Neural crest cell (in vitro differentiated cells): ENCODE measurements at places on chromosomes 7 and 10. TPM values are rescaled to one million over a fixed set of nuclear protein-coding genes. Genes with fewer than 3 reads are reported as not detected.

GRCh38 chr7:95317546-95317945 is 6.8 kb downstream of the PON1 start:
- H3K27ac ChIP-seq, result no peak overlapping the region
- no peaks in the 10 kb centered on the region for H3K36me3 ChIP-seq
- no peaks in the 10 kb centered on the region for H3K27me3 ChIP-seq
- no peak for DNase-seq
- no peaks in the 10 kb centered on the region for H3K4me1 ChIP-seq

GRCh38 chr7:40418448-40418847 is 283.6 kb downstream of the SUGCT start:
- H3K4me1 ChIP-seq, result no peaks in the 10 kb centered on the region
- H3K27ac ChIP-seq, result no peak overlapping the region
- H3K27me3 ChIP-seq, result no peaks in the 10 kb centered on the region
- no peak for DNase-seq
- no peaks in the 10 kb centered on the region for H3K36me3 ChIP-seq

DNA sequence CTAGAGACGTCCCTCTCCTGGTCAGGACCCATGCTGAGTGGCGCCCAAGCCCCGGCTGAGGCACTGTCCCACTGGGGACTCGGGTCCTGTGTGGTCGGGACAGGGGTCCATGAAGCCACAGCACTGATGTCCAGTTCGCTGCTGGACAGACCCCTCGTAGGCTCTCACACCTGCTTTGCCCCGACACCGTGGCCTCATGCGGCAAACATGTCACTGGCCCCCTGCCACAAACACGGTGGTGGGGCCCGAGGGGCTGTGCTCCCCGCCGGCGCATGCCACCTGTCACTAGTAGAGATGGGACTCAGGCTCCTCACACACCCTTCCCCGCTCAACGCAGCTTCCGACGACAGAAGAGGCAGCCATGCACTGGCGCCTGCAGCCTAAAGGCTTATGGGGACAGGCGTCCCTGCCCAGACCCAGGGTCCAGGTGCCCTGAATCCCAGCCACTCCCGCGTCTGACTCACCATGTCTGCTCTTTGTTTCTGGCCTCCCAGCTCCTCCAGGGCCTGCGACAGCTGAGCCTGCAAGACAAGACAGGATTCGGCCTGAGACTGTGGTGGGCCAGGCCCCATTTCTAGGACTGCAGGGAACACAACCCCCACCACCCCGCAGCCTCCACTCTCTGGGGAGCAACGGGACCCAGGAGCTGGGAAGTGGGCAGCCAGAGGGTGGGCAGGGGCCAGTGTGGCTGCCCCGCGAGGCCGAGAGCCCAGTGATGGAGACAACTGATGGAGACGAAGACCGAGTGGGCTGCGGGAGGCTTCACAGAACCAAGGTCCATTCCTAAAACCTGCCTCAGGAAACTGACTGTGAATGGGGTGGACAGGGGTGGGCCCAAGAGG is 230.9 kb downstream of the MAD1L1 start:
- no peak overlapping the region for H3K4me3 ChIP-seq
- H3K27me3 ChIP-seq, result no peaks in the 10 kb centered on the region
- no peak for DNase-seq
- H3K4me1 ChIP-seq, result peaks cover 18% of the 10 kb centered on the region
- peak overlapping the region; percentile 94 for H3K27ac ChIP-seq

DNA sequence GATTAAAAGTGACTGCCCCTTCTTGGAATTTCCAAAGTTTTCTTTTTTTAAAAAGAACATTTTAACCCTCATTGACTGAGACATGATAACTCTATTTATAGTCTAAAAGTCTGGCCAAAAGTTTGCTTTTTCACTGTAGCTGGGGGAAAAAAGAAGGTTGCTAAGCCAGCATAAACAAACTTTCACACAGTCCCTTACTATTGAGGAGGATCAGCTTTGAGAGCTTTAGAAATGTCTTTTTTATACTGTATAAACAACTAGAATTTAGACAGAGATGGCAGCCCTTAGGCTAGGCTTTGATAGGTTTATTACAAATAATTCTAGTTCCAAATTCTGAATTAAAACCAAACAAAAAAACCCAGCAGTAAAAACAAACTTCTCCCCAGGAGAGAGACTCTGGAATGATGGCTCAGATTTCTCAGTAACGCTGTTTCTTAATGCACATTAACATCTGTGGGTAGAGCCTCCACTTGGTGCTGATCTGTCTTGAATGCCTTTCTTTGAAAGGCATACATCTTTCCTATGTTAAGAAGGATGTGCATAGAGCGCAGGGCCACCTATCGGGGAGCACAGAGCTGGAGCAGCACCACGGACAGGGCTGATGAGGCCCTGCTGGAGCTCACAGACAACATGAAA is 100.9 kb upstream of the PDLIM1 start:
- H3K27me3 ChIP-seq, result no peaks in the 10 kb centered on the region
- peaks cover 38% of the 10 kb centered on the region for H3K4me1 ChIP-seq
- no peak overlapping the region for H3K27ac ChIP-seq
- H3K4me3 ChIP-seq, result no peak overlapping the region
- H3K36me3 ChIP-seq, result peaks cover 2% of the 10 kb centered on the region
- no peak for DNase-seq

Gene CHRM2
- 0.14 TPM in 2 replicates for total RNA-seq

GRCh38 chr10:49353895-49354566 is 41.9 kb downstream of the DRGX start:
- H3K4me3 ChIP-seq, result no peak overlapping the region
- H3K36me3 ChIP-seq, result no peaks in the 10 kb centered on the region
- no peak for DNase-seq
- no peak overlapping the region for H3K27ac ChIP-seq
- no peaks in the 10 kb centered on the region for H3K27me3 ChIP-seq
